ENCODE measurements at places on chromosomes 12 and 14.

GRCh38 chr12:45303945-45304344, 88.0 kb downstream of the ANO6 start:
- no peak for DNase-seq

- no peak for DNase-seq
Observed at GRCh38 chr14:100289916-100290606, 16.2 kb downstream of the SLC25A29 start.

- no peak for DNase-seq
Observed at GRCh38 chr14:69860221-69860620, 19.0 kb upstream of the SMOC1 start.

- DNase-seq: no peak
Observed at GRCh38 chr12:79168687-79169086, 304.1 kb downstream of the SYT1 start.

- DNase-seq: no peak
Observed at GRCh38 chr12:46177025-46177424, 91.8 kb downstream of the SLC38A1 start.

DNA sequence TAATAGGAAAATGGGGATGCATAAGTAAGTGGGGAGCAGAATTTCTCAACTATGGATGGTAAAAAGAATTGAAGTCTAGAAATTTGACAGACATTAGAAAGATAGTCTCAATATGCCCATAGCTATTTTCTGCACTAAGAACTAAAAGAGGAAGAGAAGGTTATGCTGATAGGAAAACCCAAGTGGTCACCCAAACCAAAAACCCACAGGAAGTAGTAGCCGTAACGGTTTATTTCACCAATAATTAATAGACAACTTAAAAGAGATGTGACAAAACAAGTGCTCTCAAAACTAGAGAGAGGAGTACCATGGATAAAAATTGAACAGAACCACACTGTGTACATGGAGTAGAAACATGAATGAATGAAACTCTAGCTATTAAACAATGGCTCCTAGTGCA, 295.4 kb downstream of the FSCB start:
- DNase-seq: no peak

GRCh38 chr12:116954710-116955381, 44.1 kb downstream of the FBXW8 start:
- DNase-seq: peak; percentile 51

GRCh38 chr14:54554401-54554800, 12.5 kb upstream of the SAMD4A start:
- DNase-seq: no peak

- no peak for DNase-seq
Observed at GRCh38 chr12:114355389-114356088, 50.4 kb downstream of the TBX5 start.

DNA sequence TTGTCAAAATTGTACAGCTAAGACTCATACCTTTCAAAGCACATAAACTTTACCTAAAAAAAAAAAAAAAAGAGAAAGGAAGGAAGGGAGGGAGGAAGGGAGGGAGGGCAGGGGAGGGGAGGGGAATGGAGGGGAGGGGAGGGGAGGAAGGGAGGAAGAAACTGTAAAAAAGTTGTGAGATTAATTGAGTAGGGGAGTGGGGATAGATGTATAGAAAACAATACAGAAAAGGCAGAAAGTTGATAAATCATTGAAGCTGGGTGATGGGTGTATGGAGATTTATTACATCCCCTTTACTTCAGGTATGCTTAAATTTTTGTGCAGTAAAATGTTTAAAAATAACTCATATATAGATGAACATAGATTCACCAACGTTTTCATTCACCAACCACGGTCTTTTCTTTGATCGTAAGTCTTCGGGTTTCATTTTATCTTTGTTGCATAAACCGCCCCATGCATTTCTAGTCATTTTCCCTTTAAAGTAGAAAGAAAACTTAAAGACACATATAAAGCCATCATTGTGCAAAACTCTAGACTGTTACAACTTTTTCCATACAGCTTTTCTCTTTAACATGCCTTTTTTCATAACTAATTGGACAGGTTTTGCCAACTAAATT, 191.2 kb upstream of the KRR1 start:
- DNase-seq: no peak
